Stimulated activated CD8-positive, alpha-beta memory T cell treated with anti-CD3 and anti-CD28 coated beads, Interleukin-2, amount 100 ng/mL, for 48 hours (primary cell): ENCODE measurements at places on chromosomes 3 and 15.

DNA sequence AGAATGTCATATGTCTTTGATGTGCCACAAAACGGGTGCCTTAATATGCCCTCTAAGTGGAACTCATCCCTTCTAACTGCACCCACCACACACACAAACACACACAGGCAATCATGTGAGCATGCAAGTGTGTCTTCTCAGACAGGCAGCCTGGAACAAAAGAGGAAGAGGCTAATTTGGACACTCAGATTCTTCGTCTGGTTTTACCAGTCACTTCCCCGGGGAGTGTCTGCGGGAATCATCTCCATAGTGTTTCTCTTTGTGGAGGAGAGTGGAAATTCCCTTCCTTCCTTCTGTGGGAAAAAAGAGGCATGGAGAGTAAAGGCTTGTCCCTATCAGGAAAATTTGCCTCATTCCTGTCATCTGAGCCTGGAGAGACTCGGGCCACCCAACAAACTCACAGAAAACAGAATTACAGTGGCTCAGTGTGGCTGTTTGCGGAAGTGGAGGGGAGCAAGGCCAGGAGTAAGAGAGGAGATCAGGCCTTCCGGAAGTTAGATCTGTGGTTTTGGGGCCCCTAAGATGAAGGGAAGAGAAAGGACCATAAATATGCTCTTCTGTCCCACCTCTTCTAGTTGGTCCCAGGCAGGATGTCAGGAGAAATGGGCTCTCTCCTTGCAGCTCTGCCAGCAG, 212.6 kb upstream of the SEMA6D start:
- DNase-seq, result no peak

GRCh38 chr3:98811048-98811447, 47.9 kb downstream of the ST3GAL6 start:
- DNase-seq, result no peak

DNA sequence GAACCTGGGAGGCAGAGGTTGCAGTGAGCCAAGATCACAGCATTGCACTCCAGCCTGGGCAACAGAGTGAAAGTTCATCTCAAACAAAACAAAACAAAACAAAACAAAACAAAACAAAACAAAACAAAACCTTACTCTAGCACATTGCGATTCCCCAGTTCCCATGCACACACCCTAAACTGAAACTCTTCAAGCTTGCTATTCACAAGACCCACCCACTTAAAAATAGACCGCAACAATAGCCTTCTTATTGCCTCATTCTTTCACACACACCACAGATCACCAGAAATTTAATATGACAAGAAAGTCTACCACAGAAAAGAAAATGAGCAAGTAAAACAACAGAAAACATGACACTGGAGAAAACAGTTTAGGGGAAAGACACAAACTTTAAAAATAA, 598.4 kb downstream of the FHIT start:
- no peak for DNase-seq

- no peak for DNase-seq
These were observed 63.3 kb upstream of the SAMMSON start for GRCh38 chr3:69936266-69936665.

GRCh38 chr3:103889675-103890074, 1454.9 kb downstream of the ZPLD1 start:
- no peak for DNase-seq

GRCh38 chr15:32951736-32952464, 234.1 kb downstream of the GREM1 start:
- no peak for DNase-seq

GRCh38 chr3:35864871-35865270, 225.5 kb downstream of the ARPP21 start:
- no peak for DNase-seq

DNA sequence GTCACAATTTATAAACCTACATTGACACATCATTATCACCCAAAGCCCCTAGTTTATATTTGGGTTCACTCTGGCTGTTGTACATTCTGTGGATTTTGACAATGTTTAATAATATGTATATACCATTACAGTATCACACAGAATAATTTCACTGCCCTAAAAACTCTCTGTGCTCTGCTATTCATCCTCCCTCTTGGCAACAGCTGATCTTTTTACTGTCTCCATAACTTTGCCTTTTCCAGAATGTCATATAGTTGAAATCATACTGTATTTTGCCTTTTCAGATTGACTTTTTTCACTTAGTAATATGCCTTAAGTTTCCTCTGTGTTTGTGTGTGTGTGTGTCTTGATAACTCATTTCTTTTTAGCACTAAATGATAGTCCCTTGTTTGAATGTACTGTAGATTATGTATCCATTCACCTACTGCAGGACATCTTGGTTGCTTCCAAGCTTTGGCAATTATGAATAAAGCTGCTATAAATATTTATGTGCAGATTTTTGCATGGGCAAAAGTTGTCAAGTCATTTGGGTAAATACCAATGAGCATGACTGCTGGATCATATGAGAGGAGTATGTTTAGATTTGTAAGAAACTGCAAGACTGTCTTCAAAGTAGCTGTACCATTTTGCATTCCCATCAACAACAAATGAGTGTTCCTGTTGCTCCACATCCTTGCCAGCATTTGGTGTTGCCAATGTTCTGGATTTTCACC, 9.5 kb downstream of the PARP15 start:
- DNase-seq, result no peak

- DNase-seq, result no peak
These were observed 28.2 kb downstream of the CNOT10 start for GRCh38 chr3:32713181-32713580.

DNA sequence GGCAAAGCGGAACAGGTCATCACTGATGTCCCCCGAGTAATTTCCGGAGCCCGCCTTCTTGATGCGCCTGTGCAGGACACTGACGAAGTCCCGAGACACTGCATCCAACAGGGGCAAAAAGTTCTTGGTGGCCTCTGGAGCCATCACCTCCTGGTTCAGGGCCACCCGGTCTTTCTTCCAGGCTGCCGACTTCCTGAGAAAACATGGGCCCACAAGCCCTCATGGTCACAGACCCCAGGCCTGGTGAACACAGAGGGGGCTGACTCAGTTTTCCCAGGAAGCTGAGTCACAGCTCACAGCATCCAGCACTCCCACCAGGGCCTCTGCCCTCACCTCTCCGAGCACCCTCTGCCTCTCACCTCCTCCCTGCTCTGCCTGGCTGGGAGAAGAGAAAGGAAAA, 22.4 kb downstream of the CYP11A1 start:
- DNase-seq, result peak; percentile 16
